Endodermal cell (in vitro differentiated cells): ENCODE measurements at places on chromosomes 12 and 14. TPM values are rescaled to one million over a fixed set of nuclear protein-coding genes. Genes with fewer than 3 reads are reported as not detected.

The CDC42BPB gene
- 107 and 123 TPM in 2 replicates for total RNA-seq

The OAS2 gene
- total RNA-seq: not detected in 3 replicates

The NANOG gene
- total RNA-seq: 6.1 to 98.2 TPM (median 7.8 TPM) in 3 replicates

The OR10P1 gene
- not detected in 3 replicates for total RNA-seq

The MGAT4C gene
- total RNA-seq: 0.11 to 0.28 TPM (median 0.13 TPM) in 3 replicates

The HECTD4 gene
- 38.4 and 48.2 TPM in 2 replicates for total RNA-seq

The AMN gene
- 3.2 and 3.3 TPM in 2 replicates for total RNA-seq

DNA sequence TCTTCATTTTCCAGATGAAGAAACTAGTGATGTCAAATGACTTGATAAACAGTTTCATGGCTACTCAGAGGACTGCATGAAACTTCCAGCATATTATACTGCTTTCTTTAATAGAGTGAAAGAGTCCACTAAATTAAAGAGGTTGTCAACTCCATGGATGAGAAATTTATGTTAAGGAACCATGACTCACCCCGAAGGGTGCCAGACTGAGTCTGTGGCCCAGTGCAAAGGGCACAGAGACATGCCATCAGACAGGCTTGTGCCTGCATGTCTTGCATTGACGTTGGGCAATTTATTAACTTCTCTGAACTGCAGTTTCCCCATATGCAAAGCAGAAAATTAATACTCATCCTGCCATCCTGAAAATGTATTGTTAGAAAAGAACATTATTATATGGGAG is 382.4 kb downstream of the APAF1 start:
- no peak overlapping the region for H3K27ac ChIP-seq
- H3K4me1 ChIP-seq: no peaks in the 10 kb centered on the region
- no peak for DNase-seq
- H3K4me3 ChIP-seq: no peak overlapping the region
- H3K27me3 ChIP-seq: no peaks in the 10 kb centered on the region

DNA sequence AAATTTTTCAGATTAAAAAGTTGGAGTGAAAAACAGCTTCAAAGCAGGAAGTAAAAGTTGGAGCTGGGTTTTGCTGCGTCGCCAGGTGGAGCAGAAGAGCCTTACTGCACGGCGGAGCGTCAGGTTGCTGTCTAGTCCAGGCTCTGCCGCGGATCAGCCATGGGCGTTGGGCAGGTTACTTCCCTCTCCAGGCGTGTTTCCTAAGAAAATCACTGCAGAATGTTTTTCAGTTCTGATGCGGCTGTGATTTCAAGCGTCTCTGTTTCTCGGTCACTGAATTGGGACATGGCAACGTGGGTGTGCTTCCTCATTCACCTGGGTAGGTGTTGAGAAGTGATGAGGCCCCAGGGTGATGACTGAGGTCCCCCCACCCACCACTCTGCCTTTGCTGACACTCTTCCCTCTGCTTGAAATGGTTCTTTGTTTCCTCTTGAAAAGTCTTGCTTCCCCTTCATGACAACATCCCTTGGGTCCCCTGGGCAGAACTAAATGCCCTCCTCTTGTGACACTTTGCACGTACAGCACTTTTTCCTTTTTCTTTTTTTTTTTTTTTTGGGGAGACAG is 7.6 kb downstream of the EVL start:
- H3K4me1 ChIP-seq: no peaks in the 10 kb centered on the region
- H3K27ac ChIP-seq: no peak overlapping the region
- no peaks in the 10 kb centered on the region for H3K36me3 ChIP-seq
- no peak for DNase-seq
- no peaks in the 10 kb centered on the region for H3K27me3 ChIP-seq
- H3K4me3 ChIP-seq: no peak overlapping the region

DNA sequence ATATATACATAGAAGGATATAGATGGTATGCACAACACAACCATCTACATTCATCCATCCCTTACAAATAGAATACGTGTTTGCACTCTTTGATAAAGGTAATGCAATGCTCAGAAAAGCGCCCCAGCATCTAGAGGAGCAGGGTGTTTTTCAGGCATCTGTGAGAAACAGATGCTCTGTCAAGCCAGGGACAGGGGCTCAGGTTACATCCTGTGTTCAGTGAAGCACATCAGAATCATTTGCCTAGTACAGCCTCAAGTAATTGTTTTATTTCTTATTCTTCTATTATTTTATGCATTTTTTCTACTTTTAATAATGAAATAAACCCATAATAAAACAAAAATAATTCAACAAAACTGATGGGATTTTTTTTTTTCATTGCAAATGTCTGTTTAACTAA is 50.5 kb upstream of the HIF1A start:
- no peak overlapping the region for H3K4me3 ChIP-seq
- H3K4me1 ChIP-seq: no peaks in the 10 kb centered on the region
- no peak for DNase-seq
- H3K36me3 ChIP-seq: no peaks in the 10 kb centered on the region
- no peak overlapping the region for H3K27ac ChIP-seq

DNA sequence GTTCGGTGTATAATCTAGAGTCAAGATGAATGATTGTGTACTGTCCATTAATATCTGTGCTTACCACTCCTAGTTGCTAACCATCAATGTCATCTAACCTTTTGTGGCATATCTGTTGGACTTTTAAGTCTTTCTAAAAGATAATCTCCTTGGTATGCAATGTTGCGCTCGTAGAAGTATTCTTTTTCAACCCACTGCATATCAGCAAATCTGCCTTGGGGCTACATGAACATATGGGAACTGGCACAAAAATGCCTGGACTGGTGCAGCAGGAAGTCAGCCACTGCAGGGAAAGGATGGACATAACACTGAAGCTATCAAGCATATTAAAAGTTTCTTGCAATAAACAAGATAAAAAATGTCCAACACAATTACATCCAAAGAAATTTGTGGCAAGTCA is 124.3 kb upstream of the SLC38A4 start:
- no peaks in the 10 kb centered on the region for H3K36me3 ChIP-seq
- no peak overlapping the region for H3K27ac ChIP-seq
- H3K4me3 ChIP-seq: no peak overlapping the region
- no peaks in the 10 kb centered on the region for H3K27me3 ChIP-seq
- DNase-seq: no peak
- no peaks in the 10 kb centered on the region for H3K4me1 ChIP-seq

DNA sequence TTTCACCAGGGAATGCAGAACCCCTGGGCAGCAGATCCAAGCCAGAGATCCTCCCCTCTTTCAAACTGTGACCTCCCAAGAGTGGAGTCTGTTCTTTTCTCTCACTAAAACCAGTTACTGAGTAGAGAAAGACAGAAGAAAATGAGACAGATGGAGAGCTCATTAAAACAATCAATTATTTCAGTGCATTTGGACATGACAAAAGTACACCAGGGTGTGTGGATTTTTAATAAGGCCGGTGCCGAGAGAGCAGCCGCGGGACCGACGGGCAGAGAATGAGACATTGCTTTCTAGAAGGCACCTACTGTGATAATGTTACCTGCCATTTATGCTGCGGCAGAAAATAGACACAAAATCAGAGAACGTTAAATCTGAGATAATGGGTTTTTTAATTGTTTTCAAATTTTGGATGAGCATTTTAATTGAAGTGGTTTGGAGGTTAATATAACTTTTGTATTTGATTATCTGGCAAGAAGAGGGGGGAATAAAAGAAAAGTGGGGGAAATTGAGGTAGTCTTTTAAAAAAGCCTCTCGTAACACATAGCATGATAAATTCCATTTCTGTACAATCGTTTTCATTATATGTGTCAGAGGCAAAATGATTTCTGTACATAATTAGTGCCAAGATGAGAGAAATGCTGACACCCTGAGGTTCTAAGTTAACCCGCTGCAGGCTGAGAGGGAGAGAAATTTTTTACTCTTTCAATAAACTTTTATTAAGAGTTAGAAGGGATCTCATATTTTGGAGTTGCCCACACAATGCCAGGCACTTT is 70.8 kb downstream of the HSPB8 start:
- H3K36me3 ChIP-seq: no peaks in the 10 kb centered on the region
- no peak overlapping the region for H3K27ac ChIP-seq
- DNase-seq: no peak
- no peaks in the 10 kb centered on the region for H3K4me1 ChIP-seq
- no peaks in the 10 kb centered on the region for H3K27me3 ChIP-seq

DNA sequence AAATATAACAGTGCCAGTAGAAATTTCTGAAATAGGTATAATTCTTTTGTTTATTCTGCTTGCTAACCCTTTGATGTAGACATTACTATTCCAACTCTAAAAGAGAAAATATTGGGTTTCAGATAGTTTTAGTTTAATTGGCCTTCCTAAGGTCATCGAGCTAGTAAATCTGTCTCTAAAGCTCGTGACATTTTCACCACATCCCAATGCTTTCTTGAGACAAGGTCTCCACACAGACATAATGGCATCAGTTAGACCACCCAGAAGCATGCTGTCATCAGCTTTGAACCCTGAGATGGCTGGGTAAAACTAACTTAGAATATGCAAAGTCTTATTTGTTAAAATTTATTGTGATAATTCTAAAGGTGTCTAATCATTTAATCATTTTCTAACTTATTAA is 52.0 kb downstream of the PIK3C2G start:
- H3K4me3 ChIP-seq: no peak overlapping the region
- H3K27ac ChIP-seq: no peak overlapping the region

DNA sequence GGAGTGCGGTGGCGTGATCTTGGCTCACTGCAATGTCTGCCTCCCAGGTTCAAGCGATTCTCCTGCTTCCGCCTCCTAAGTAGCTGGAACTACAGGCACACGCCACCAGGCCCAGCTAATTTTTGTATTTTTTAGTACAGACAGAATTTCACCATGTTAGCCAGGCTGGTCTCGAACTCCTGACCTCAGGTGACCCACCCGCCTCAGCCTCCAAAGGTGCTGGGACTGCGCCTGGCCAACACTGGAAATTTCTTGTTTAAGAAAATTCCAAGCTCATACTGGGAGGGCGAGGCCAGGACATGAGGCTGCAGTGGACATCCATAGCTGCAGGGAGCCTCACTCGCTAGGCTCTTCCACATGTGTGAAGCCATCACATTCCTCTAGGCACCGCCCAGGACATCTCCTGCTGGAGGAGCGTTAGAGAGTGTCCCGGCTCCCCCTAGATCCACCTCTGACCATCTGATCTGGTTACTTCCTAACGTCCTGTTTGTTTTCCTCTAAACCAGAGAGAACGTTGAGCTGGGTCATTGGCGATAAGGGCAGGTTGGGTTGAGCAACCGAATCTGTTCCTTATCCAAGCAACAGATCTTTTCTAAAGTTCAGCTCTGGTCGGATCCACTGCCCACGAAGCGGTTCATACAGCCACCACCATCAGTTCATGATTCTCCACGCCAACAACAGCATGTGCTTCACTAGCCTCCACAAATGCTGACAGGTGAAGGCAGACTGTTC is 108.2 kb upstream of the MED13L start:
- no peak overlapping the region for H3K4me3 ChIP-seq
- no peaks in the 10 kb centered on the region for H3K27me3 ChIP-seq
- H3K27ac ChIP-seq: no peak overlapping the region
- peak; percentile 84 for DNase-seq
- no peaks in the 10 kb centered on the region for H3K36me3 ChIP-seq

GRCh38 chr12:79381248-79382208 is 309.2 kb downstream of the PAWR start:
- peak overlapping the region; percentile 68 for H3K4me3 ChIP-seq
- peak; percentile 53 for DNase-seq
- no peak overlapping the region for H3K27ac ChIP-seq
- no peaks in the 10 kb centered on the region for H3K27me3 ChIP-seq
- H3K36me3 ChIP-seq: no peaks in the 10 kb centered on the region

- no peaks in the 10 kb centered on the region for H3K36me3 ChIP-seq
- no peak overlapping the region for H3K4me3 ChIP-seq
- no peaks in the 10 kb centered on the region for H3K27me3 ChIP-seq
- no peak overlapping the region for H3K27ac ChIP-seq
- DNase-seq: peak; percentile 90
These were observed 67.2 kb downstream of the CCDC92 start for GRCh38 chr12:123905319-123905925.

GRCh38 chr12:2891240-2892053 is 756 bp downstream of the TULP3 start:
- peak overlapping the region; percentile 89 for H3K27ac ChIP-seq
- no peaks in the 10 kb centered on the region for H3K27me3 ChIP-seq
- H3K4me1 ChIP-seq: no peaks in the 10 kb centered on the region
- DNase-seq: peak; percentile 88

DNA sequence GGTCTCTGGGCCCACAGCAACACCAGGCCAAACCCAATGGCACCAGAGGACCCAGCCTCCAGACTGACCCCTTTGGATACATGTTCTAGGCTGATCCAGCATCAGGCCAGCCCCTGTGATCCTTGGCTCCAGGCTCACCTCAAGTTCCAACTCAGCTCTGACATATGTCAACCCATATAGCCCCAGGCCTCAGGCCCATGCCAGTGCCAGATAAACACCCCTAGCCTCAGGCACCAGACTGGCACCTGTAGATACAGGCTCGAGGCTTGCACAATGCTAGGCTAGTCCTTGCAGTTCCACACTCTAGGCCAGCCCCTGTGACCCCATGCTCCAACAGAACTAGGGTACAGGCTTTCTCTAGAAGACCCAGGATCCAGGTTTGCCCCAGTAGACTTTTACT is 287.5 kb downstream of the KCNC2 start:
- no peaks in the 10 kb centered on the region for H3K4me1 ChIP-seq
- DNase-seq: no peak
- H3K27me3 ChIP-seq: no peaks in the 10 kb centered on the region
- no peak overlapping the region for H3K4me3 ChIP-seq

DNA sequence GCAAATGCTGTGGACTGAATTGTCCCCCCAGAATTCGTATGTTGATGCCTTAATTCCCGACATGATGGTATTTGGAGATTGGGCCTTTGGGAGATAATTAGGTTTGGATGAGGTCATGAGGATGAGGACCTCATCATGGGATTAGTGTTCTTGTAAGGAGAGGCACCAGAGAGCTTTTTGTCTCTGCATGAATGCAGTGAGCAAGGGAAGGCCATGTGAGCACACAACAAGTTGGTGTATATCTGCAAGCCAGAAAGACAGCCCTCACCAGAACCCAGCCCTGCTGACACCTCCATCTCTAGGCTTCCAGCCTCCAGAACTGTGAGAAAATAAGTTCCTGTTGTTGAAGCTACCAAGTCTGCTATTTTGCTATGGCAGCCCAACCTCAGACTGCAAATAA is 51.9 kb upstream of the SMCO2 start:
- no peaks in the 10 kb centered on the region for H3K27me3 ChIP-seq
- no peak for DNase-seq

- peak; percentile 93 for DNase-seq
- H3K27me3 ChIP-seq: peaks cover 6% of the 10 kb centered on the region
- H3K27ac ChIP-seq: peak overlapping the region; percentile 57
- H3K4me1 ChIP-seq: peaks cover 2% of the 10 kb centered on the region
- peak overlapping the region; percentile 93 for H3K4me3 ChIP-seq
These were observed 751 bp downstream of the P3H3 start for GRCh38 chr12:6828781-6829535.
